ENCODE measurements at places on chromosomes 3 and 15.

DNA sequence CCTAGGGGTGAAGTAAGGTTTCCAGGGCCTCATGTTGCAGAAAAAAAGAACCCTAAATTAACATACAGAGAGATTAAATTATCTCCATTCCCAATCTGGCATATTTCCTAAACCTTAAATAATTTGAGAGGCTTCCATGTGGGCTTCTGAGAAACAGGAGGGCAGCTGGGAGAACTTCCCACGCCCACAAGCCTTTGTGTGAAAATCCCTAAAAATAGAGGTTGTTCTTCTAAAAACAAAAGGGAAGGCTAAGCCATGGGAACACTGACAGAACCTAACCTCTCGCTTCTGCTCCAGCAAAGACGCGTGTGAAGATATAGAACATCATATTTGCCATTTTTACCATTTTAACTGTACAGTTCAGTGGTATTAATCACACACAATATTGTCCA is 812 bp upstream of the SLC12A8 start:
- no peak for DNase-seq

GRCh38 chr15:41511899-41512369 is 1.7 kb downstream of the LTK start:
- DNase-seq: no peak

DNA sequence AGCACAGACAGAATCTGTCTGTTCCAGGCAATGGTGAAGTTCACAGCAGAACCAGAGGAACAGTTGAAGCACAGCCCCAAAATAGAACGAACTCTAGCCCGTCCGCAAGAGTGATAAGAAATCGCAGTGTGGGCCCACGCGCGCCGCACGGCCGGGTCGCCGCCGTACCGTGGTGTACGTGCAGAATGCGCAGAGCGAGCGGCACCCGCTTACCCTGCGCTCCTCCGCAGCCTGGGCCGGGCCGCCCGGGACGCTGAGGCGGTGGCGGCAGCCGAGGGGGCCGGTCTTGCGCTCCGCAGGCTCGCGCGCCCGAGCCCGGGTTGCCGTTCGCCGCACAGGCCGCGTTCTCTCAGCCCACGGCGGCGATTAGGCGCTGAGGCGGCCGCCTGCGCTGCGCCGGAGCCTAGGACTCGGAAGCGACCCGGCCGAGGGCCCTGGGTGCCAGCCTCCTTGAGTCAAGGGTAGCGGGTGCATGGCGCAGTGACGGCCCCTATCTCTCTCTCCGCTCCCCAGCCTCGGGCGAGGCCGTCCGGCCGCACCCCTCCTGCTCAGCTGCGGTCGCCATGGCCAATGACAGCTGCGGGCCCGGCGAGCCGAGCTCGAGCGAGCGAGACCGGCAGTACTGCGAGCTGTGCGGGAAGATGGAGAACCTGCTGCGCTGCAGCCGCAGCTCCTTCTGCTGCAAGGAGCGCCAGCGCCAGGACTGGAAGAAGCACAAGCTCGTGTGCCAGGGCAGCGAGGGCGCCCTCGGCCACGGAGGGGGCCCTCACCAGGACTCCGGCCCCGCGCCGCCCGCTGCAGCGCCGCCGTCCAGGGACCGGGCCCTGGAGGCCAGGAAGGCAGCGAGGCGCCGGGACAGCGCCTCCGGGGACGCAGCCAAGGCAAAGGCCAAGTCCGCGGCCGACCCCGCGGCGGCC is 20.5 kb downstream of the WDR73 start:
- peak; percentile 85 for DNase-seq

GRCh38 chr3:114481113-114481512 is 187.3 kb downstream of the TIGIT start:
- no peak for DNase-seq

DNA sequence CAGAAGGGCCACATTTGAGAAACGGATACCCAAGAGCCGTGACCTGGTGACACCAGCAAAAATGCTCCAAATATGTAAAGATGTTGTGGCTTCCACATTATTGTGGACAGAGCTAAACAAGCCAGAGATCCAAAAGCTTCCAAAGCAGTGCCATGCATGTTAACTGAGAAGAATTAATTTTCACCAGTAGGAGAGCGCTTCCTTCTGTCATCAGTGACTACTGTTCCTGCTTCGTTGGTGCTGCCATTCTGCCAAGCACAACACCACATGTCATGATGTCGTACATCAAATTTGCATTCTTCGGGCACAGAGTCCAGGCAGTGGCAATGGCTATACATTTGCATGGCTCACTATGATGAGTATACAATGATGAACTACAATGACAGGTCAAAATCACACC is 19.1 kb upstream of the CHST2 start:
- no peak for DNase-seq

- DNase-seq: no peak
Measured at GRCh38 chr3:21839176-21839575, 88.2 kb upstream of the ZNF385D start.

- DNase-seq: no peak
Measured at GRCh38 chr3:59069838-59070237, 20.0 kb upstream of the CFAP20DC start.

DNA sequence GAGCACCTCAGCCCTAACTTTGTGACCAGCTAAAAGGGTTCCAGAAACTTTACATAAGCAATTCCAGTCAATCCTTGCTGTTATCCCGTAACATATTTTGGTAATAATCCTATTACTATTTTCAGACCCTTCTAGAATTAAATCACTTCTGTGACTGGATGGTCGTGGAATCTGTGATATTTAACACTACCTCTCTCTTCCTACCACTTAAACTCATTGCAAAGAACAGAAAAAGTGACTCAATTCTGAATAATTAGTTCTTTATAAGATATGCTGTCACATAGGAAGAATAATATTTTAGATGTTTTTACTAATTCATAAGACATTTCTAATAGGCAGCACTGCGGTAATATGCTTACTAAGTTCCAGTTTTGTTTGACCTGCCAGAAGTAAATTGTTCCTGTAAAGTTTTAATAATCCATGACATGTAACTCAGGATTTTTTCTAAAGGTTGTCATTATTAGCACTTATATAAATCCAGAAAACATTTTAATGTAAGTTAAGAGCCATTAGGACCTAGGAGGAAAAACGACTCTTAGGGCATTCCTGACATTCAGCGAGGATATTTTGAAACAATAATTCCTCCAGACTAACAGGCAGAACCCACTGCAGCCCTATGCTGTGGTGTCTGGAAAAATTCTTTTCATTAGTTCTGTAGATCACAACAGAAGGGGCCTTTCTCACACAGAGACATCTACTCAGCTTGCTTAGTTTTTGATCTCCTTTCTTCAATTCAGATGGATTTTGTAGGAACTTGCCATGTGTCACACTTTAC is 113.3 kb upstream of the MBNL1 start:
- DNase-seq: no peak

GRCh38 chr3:16073203-16073602 is 101.3 kb upstream of the GALNT15 start:
- DNase-seq: no peak

DNA sequence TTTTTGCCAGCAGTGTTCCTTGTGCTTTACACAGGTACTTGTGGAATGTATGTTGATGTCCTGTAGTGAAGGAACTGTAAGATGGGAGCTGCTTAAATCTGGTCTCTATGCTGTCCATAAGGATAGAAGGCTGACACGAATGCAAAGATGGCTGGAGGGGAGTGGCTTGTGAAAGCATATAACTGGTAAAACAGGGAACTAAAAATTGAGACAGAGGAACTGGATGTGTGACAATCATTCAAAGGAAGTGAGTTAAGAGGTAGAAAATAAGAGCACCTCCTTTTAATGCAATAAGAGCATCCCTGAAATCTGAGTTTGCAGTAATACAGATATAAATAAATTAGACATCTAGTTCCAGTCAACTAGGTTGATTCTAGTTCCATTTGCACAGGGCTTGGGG is 35.2 kb downstream of the RNF13 start:
- DNase-seq: no peak

DNA sequence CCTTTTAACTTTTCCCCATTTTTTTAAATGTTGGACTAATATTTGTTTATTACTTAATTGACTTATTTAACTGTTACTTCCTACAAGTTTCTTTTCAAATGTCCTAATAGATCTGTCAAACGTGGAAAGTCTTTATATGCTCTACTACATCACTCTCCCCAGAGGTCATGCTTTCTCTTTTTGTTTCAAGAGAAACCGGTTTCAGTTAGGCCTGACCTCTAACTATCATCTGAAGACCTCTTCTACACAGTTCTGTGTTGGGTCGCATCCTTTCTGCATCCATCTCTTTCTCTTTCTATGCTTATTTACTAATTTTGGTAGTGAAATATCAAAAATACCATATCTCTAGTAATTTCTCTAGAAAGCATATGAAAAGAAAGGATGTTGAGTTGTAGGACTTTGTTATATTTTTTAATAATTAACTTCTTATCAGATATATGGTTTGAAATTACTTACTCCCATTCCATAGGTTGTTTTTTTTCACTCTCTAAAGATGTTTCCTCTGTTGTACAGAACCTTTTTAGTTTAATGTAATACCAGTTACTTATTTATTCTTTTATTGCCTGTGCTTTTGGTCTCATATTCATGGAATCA is 781.2 kb upstream of the ARPP21 start:
- no peak for DNase-seq

DNA sequence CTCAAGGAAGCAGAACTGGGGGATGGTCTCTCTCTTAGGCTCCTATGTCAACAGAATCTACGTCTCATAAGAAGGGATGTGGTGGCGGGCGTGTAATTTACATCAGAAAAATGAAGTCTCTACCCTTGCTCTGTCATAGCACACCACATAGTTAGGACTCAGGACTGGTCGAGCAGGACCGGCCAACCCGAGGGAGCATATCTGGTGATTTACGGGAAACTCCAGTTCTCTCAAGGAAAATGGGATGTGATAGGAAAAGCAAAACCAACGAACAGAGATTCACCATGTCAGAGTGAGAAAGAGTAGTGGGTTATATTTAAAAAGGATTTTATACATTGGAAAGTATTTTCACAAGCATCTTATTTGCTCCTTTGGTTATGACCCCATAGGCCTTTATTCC is 54.7 kb downstream of the IGF2BP2 start:
- no peak for DNase-seq

DNA sequence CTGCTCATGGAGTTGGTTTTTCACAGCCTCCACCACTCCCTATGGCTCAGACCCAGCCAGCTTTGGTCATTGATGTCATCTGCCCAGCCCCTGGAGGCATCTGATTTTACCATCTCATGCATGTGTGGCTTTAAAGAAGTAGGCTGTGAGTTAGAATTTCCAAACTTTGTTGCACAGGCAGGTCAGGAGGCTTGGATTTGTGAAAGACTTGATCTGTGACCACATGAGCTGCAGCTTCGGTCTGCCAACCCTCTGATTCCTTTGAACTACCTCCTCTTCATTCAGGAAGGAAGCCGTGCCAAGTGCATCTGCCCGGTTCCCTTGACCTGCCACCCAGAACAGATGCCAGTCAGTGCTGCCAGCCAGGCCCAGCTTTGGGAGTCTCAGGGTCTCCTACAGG is 9.2 kb downstream of the CTXND1 start:
- no peak for DNase-seq

DNA sequence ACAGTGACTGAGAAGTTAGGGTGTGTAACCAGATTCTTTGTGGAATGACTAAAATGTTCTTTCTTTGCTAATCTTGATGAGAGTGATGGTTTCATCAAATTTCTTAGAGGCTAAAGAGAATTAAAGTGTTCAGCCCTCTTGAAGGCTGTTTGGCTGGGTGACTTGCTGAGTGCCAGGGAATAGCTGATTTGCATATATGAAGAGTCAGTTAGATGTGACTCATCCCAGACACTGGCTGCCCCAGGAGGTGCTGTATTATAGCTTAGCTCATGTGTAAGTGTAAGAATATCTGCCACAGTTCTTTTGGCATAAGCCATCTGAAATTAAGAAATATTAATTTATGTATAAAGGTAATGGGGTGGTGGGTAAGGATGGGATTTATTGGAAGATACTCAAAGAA is 535.1 kb downstream of the NLGN1 start:
- no peak for DNase-seq

DNA sequence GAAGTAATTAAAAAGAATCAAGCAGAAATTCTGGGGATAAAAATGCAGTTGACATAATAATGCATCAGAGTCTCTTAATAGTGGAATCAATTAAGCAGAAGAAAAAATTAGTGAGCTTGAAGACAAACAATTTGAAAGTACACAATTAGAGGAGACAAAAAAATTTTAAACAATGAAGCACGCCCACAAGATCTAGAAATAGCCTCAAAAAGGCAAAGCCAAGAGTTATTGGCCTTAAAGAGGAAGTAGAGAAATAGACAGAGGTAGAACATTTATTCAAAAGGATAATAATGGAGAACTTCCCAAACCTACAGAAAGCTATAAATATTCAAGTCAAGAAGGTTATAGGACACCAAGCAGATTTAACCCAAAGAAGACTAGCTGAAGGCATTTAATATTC is 113.3 kb downstream of the TBC1D2B start:
- DNase-seq: no peak

DNA sequence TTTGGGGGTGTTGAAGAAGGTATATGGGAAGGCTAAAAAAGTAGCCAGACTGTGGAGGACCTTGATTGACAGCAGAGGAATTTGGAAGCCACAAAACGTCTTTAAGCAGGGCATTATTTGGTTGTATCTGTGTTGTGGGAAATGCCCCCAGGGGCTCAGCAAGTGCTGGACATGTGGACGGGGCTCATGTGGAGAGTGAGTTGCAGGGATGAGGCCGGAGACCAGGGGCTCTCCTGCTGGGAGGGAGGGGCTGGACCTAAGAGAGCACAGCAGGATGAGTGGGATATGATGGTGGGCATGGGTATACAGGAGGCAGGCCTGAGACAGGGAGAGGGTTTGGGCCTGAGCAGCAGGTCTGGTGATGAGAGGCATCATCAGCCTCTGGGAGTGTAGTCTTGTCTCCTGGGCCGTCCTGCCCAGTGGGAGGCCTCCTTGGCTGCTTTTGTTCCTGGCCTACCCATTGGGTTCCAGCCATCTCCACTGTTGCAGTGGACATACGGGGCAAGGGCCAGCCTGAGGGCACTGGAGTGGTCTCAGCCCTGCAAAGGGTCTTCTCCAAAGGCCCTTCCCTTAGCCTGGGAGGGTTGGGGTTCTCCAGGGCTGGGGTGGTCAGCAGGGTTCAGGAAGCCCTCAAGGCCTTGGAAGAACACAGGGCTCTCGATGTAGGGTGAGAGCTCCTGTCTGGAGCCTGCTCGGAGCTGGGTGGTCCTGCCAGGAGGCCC is 27.5 kb downstream of the ACAD9 start:
- no peak for DNase-seq

DNA sequence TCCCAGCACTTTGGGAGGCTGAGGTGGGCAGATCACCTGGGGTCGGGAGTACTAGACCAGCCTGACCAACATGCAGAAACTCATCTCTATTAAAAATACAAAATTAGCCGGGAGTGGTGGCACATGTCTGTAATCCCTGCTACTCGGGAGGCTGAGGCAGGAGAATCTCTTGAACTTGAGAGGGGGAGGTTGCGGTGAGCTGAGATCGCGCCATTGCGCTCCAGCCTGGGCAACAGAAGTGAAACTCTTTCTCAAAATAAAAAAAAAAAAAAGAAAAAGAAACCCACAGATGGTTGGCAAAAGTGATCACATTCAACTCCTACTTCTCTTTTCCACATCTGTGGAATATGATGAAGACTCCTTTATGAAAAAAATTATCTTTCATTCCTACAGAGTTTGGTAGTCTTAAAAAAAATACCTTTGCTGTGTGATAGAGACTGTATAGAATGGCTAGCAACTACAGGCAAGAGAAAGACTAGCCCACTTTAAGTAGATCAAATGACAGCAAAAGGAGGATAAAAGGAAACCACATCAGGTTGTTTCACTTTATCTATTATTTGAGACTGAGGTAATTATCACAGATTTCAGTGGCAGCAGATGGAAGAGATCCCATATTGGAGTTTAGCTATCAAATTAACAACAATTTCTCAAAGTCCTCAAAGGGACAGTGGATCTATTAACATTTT is 172.9 kb upstream of the TSPAN3 start:
- no peak for DNase-seq

GRCh38 chr15:63718590-63719035 is 115.1 kb downstream of the HERC1 start:
- DNase-seq: no peak

GRCh38 chr3:177596248-177596815 is 399.1 kb upstream of the TBL1XR1 start:
- DNase-seq: no peak

Data from psoas muscle (tissue), 8 donors.